ENCODE measurements at places on chromosomes 5 and 9.

GRCh38 chr5:151480384-151481293 lies 33.2 kb downstream of the SLC36A1 start:
- no peak for DNase-seq

DNA sequence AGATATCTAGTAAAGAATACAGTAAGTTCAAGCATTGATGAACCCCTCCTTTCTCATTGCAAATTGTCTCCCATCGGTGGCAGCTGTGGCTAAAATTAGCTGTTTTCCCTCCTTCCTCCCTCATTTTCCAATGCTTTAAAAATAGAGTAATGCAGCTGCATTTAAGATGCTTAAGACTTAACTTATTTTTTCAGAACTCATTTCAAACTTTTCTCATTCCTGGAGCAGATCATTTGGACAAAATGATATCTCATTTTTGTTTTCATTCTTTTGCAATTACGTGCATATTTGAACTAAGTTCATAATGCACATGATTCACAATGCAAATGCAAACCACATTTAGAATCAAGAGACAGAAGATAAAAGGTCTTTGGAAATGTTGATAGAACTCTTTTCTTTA lies 14.6 kb downstream of the HSPB3 start:
- DNase-seq = no peak

GRCh38 chr5:98066910-98067309 lies 706.6 kb upstream of the RGMB start:
- no peak for DNase-seq

- peak; percentile 66 for DNase-seq
Observed at GRCh38 chr5:139747583-139748504, 47.8 kb upstream of the PSD2 start.

Measured in activated CD8-positive, alpha-beta memory T cell treated with anti-CD3 and anti-CD28 coated beads, Interleukin-2, amount 50 U/mL, for 4 hours (primary cell).